ENCODE measurements at places on chromosomes 5 and 9.

- DNase-seq, result no peak
Observed at GRCh38 chr5:35850967-35851680, 5.6 kb upstream of the IL7R start.

DNA sequence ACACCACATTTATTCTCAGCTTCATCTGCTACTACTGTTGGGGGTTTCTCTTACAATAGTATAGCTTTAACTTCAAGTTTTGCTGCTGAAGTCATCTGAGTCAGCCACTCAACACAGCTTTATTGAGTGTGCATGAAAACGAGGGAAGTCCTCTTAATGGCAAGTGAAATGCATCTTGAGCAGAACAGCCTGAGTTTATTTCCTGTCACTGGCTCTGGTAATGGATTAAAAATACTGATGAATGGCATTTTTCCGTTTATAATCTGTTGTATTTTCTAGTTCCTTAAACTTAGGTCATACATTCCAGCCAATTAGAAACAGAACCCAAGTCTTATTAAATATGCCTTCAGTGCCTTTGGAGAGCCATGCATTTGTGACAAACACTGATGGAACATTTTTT lies 238.6 kb downstream of the SLF1 start:
- no peak for DNase-seq

DNA sequence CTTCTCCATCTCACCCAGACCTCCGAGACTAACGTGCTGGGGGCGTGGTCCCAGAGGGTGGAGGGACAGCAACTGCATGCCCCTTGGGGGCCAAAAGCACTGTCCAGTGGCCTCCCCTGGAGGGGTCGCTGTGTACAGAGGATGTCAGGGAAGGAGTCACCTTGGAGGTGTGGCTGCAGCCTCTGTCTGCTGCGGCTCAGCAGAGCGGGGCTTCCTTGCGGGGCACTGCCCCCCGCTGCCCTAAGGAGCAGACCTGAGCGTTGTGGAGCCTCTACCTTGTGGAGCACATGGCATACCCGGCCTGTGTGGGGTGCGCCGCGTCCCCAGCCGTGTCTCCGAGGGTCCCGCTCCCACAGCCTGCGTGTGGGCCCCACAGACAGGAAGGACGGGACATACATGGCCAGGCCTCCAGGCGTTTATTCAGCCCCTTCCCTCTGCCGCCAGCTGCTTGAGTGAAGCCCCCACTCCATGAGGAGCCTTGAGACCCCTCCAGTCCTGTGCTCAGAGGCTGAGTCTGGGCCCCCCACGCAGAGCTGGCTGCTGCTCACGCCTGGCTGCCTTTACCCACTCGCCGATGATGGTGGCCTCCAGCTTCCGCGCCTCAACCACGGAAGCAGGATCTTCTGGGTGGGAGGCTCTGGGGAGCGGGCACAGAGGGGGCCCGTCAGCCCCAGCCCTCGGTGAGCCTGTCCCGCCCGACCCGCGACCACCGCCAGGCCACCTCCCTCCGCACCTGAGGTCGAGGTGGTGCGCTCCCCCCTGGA lies 4.2 kb downstream of the DPP7 start:
- DNase-seq, result no peak

- DNase-seq, result no peak
Observed at GRCh38 chr5:169088028-169088725, 212.8 kb downstream of the SLIT3 start.

DNA sequence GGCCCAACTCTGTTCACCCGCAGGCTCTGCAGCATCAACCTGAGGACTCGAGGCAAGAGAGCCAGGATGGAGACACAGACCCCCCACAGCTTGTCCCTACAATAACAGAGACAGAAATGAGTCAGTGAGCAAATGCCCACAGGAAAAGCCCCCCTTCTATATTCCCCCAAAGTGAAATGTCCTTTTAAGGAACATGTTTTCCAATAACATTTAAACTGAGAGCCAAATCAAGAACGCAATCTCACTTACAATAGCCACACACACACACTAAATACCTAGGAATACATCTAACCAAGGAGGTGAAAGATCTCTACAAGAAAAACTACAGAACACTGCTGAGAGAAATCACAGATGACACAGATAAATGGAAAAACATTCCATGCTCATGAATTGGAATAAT lies 49.0 kb downstream of the TEX10 start:
- no peak for DNase-seq

DNA sequence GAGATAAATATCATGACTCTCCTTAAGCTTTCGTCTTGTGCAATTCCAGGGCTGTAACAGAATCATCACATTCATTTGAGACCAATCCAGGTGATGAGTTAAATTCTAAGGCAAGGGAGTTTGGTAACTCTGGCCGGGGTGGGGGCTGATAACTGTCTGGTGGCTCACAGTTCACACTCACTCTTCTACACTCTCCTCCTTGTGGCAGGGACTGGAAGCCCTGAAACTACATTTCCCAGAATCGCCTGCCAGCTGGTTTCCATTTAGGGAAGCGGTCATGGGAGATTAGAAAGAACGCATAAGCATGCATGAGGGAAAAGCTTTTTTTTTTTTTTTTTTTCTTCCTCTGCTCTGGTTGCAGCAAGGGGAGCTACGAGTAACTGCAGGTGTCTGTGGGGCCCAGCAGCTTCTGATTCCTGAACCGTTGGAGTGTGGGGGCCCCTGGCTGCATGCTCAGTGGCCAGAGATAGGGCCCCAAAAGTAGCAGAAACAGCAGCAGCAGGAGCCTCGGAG lies 154.8 kb upstream of the TBC1D2 start:
- DNase-seq, result peak; percentile 66

DNA sequence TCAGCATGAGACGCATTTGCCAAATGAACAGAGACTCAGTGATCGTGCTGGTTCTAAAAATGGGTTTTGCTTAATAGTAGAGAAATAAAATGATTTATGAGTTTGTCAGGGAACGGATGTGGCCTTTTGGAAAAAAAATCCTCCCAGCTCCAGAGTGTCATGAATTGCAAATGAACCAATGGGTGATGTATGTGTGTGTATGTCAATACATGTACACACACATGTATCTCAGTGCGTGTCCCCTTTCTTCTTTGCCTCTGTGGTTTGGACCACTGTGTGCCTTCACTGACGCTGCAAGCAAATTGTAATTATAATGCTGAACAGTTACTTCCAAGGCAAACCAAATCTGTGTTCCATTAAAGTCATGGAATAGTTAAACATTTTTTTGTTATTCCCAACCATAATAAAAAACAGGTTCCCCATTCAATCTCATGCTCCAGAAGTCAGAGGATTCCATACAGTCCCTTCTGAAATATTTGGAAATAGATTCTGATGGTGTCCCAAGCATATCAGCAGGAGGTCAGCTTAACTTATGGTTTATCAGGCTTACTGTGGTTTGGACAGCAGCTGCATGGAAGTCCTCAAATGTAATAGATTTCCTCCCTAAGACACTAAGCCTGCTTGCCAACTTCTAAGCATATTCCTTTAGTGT lies 630.5 kb downstream of the ACTL7B start:
- no peak for DNase-seq

DNA sequence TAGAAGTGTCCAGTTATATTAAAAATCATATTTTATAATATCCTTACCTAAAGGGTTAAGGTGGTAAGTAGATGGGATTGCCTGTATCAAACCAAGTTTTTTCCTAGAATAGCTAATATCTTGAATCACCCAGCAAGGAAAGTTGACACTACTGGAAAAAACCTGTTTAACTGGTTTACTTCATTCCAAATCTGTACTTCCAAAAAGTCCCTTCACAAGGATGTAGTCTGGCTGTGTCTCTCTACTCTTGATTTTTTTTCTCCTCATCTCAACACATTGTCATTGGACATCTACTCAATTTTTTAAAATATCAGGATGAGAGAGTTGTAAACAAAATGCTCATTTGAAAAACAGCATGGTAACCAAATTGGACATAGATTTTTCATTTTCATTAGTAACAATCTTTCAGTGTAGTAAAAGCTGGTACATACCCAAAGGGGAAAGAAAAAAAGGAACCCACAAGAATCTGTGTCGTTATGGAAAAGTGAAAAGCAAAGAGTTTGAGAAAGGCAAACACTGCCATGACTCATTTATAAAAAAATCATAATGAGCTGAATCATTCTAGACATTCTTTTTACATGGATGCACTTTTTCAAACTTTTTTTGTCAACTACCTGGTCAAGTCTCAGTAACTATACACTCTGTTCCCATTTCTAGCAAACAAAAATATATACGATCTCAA lies 173.5 kb downstream of the GLIS3 start:
- DNase-seq, result no peak

GRCh38 chr5:105806596-105806995 lies 1864.1 kb downstream of the EFNA5 start:
- DNase-seq, result no peak

DNA sequence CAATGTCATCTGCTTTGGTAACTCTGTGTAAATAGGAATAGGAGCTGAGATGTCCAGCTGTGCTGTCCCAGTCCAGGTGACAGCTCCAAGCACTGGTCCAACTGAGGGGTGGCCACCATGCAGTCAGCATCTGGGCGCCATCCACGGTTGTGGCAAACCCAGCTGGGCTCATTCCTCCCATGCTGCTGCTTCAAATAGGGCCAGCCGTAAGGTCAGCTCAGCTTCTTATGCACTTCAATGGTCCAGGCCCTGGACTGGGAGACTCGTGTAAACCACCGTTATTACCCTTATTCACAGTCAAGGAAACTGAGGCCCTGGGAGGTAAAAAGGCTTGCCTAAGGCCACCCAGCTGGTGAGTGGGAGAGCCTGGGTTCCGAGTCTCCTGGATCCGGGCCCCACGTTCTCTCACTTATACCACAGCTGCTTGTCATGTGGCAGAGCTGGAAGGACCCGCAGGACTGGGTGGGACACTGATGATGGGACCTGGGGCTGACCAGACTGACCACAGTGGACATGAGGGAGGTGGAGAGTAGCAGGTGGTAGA lies 38.7 kb upstream of the ANGPTL2 start:
- DNase-seq, result no peak

DNA sequence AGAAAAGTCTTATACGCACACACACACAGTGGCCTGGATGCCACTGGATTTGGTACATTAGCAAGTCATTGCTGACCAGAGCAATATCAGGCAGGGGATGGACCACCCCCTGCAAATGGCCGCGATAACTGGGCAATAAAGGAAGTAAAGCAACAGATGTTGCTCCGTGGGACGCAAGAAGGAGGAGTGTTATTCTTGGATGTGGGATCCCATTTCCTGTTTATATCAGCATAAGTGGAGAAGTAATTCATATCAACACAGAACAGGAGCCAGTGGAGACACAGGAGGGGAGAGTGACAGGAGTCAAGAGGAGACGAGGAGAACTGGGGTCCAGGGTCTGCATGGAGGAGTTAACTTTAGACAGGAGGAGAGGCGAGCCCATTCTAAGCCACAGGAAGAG lies 18.4 kb downstream of the RUFY1 start:
- no peak for DNase-seq

DNA sequence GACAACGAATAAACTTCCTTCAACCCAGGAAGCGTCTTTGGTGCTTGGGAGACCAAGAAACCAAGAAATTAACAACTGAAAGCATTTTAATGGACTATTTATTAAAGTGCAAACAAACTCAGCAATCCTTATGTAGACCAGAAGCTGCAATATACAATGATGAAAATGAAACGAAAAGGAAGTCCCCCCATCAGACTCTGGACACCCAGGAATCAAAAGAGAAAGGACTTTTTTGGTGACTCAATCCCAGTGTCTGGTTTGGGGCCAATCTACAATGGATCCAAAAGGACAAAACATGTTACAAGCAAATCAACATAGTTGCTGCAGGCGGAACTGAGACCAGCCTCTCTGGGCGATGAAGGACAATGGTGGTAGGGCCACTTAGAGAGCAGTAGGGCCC lies 39.5 kb downstream of the C9orf152 start:
- no peak for DNase-seq

DNA sequence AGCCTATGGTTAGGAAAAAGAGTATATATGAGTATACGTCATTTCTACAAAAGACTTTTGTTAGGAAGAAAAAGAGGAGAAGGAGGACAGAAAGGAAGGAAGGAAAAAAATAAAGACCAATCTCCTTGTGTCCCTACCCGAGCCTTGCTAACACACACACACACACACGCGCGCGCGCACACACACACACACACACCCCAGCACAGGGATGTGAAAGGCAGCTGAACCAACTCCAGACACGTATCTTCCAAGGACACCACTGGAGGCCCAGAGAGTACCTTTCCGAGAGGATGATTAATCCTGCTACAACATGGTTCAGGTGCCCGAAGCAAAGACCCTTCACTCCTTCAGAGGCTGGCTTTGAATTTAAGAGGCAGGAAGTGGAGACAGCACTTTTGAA lies 56.9 kb upstream of the GALNT10 start:
- DNase-seq, result no peak

- no peak for DNase-seq
Observed at GRCh38 chr9:16899606-16900005, 29.1 kb upstream of the BNC2 start.

DNA sequence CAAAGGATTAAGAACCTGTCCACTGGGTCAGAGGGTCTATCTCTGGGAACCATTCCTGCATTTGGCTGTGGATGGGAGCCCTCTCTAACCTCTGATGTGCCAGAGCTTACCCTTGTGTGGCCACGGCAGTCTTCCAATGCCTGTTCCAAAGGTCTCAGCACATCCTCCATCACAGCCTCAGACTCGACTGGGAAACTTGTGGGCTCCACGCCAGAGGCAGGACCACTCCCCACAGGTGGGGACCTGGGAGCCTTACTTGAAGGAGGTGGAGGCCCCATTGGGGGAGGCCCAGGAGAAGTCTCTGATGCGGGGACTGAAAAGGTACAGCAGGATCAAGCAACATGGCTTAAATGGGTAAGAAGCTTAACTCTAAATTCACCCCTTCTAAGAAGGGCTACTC lies 4.4 kb downstream of the EIF4EBP3 start:
- DNase-seq, result no peak

DNA sequence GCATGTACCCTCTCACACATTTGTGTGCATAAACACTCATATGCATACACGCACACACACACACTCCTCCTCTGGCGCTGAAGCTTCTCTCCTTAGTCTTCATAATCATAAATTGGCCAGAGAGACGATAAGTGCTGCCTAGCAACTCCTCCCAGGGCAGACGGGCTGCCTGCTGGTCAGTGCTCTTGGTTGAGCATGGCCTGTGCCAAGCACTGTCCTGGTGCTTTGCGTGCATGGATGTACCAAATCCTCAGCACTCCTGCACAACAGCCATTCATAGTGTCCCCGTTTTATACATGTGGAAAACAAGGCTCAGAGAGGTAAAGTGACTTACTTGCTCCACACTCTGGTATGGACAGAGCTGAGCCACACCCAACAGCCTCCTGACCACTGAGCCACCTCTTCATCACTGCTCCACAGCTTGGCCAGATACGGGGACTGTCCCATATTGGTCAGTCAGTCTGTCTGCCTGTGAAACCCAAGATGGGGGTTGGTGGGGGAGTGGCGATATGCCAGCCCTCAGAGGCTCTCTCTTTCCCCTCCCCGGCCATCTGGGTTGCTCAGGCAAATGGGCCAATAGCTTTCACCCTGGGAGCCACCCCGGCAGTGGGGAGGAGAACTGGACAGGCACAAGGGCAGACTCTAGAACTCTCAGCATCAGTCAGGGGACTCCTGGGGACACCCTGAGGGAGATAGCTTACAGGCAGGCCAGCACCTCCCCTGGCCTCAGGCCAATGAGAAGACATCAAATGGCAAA lies 64.3 kb upstream of the GARNL3 start:
- no peak for DNase-seq

GRCh38 chr5:179599100-179599499 lies 24.4 kb downstream of the HNRNPH1 start:
- DNase-seq, result no peak
